ENCODE measurements at places on chromosomes 1 and 21.

GRCh38 chr1:234253732-234254131 is 119.5 kb upstream of the COA6 start:
- no peak for DNase-seq

- DNase-seq: no peak
These were observed 11.9 kb upstream of the PKNOX1 start for GRCh38 chr21:42962380-42963007.

- DNase-seq: no peak
These were observed 35.8 kb downstream of the CELF3 start for GRCh38 chr1:151680826-151681225.

DNA sequence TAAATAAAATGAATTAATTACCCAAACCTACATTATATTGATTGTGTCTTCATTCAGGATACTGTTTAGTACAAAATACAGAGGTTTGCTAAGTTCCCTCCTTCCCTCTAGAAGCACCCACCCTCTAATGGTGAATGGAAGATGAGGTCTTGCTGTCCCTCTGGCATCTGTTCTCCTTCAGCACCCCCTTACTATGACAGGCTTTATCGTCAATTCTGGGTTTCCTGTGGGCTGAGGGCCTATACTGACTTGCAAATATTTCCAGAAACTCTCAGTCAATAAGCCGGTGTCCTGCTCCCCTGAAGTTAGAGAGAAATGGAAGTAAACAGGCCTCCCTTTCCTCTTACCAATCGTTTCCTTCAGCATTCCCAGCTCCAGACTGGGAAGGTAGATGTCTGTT is 13.2 kb downstream of the LAX1 start:
- DNase-seq: no peak

DNA sequence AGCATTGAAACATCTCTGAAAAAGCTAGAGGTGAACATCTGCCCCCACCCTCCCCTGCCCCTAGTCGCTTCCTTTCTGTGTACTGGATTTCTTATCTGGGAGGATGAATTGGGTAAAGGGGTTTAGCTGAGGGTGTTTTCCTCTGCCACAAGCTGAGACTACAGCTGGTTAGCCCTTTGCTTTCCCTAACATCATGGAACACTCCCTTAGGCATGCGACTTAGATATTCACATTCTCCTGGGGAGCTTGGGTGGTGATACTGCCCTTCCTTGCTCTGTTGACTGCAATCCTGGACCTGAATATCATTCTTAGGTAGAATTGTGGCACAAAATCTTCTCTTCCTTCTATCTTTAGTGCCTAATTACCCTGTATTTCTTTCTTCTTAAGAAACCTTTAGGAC is 117.4 kb upstream of the KIAA0040 start:
- no peak for DNase-seq

GRCh38 chr1:218219460-218219859 is 65.6 kb upstream of the RRP15 start:
- no peak for DNase-seq

GRCh38 chr1:2210786-2211185 is 16.2 kb upstream of the FAAP20 start:
- DNase-seq: no peak

- no peak for DNase-seq
These were observed 59.9 kb downstream of the LRRC8C start for GRCh38 chr1:89692601-89693521.

DNA sequence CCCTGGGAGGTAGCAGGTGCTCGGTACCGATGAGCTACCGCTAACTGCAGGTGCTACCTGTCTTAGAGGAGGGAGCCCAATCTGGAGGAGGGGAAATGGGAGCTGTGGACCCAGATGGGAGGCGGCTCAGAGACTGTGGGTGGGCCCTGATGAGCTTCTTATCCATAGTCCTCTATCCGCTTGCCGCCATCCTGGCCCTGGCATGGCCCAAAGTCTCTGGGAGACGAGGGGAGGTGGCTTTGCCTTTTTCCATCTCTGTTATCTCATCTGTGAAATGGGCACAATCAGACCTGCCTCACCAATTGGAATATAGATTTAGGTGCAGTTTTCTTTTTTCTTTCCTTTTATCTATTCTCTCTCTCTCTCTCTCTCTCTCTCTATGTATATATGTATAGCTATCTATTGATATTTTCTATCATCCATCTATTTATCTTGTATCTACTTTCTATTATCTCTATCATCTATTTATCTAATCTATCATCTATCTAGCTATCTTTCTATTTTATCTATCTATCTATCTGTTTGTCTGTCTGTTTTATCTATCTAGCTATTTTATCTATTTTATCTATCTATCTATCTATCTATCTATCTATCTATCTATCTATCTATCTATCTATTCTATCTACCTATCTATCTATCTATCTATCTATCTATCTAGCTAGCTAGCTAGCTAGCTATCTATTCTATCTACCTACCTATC is 16.5 kb downstream of the TNFRSF1B start:
- DNase-seq: no peak

GRCh38 chr1:231861541-231862481 is 235.2 kb downstream of the DISC1 start:
- no peak for DNase-seq

- no peak for DNase-seq
These were observed 63.0 kb downstream of the DPT start for GRCh38 chr1:168665975-168666374.

DNA sequence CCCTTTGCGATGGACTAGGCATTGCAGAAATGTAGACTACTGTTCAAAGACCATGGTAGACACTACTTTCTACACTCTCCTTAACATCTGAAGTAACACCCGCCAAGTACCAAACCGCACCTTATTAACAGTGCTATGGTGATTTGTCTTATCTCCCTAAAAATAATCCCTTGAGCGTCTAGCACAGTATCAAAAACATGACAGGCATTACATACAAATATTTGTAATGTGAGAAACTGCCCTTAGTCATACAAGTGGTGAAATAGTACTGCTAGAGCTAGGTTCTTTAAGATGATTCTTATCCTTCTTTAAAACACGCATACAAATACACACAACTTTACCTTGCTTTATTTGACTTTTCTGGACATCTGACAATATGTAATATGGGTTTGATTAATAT is 27.2 kb downstream of the PUM1 start:
- DNase-seq: no peak
